ENCODE measurements at places on chromosomes 16 and 17.

DNA sequence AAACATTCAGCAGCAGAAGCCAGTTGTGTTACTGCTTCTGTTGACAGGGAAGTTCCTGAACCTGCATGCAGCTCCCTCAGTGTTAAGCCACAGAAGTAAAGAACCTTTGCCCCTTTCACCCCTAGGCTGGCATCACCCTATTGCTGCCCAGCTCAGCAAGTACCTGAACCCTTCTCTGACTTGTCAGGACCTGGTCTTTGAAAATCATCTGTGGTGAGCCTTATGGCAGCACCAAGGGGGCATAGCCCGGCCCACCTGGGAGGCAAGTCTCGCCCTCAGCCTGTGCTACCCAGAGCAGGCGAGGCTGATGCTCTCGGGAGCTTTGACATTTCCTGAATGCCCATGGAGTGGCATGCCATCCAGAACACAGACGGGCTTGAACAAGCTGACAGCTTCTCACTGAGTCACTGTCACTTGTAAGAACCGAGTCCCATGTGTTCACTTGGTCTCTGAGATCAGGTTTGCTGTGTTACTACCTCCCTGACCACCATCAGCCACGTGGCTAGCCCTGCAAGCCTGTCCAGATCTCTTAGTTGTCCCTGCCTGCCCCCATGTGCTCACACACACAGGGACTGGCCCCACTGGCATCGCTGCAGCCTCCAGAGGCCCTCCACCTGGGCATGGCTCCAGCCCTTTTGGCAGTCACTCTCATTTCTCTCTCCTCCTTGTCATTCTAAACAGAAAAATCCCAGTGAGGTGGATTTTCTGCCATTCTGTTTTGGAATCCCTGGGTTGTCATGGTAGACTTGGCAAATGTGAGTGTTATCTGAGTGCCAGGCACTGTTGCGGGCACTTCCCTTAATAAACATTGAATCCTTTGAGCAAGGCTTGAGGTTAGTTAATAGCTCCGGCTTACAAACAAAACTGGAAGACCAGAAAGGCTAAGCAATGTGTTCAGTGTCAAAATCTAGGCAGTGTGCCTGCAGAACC, 2.9 kb upstream of the CARMIL2 start:
- no peak for DNase-seq

DNA sequence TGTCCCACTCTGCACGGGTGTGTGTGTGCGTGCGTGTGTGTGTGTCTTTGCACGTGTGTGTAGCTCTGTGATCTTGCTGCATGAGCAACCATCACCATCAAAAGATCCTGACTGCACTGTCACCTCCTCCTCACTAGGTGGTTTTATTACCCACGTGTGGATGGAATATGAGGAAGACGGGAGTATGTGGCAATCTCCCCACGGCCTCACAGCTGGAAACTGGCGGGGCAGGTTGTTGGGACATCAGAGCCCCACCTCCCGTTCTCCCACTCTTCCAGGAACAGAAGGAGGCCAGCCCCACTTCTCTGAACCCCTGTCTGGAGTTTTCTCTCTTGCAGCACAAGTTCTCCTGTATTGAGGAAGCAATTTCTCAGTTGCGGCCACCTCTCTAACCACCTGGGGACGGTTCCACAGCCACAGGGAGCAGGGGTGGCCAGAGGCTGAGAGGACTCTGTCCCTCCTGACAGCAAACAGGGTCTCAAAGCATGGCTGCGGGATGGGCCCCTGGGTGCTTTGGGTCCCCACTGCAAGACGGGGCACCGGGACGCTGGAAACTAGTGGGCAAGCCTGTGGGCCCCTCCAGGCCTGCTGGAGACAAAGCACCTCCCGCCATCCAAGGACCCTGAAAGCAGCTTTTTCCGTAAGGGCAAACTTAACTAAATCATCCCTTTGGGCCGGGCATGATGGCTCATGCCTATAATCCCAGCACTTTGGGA, 27.9 kb upstream of the ATP2C2 start:
- no peak for DNase-seq

- no peak for DNase-seq
Observed at GRCh38 chr16:19785512-19786130, 67.5 kb downstream of the IQCK start.

DNA sequence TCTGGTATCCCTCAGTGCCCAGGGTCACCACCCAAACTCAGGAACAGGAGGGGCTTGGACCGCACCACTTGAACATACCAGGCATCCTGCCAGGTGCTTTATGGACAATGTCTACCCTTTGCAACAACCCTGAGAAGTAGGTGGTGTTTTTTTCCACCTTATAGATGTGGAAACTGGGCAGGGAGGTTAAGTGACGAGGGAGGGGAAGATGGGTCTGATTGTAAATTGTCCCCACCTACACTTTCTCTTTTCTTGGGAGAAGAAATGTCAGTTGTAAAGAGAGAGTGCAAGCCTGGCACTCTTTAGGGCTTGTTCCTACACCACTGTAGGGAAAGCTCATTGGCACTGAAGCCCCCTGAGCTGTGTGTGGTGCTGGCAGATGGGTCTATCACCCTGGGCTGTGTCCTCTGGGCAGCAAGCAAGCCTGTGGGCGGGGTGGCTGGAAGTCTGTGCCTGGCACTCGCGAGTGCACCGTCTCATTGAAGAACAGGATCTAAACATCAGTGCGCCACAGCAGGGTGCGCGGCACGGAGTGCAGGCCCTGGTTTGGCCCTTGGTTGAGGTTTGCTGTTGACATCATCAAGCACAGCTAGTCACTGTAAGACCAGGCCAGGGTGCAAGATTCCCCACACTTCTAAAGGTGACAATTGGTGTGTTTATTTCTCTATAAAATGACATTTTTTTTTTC, 15.1 kb downstream of the NOD2 start:
- peak; percentile 54 for DNase-seq

DNA sequence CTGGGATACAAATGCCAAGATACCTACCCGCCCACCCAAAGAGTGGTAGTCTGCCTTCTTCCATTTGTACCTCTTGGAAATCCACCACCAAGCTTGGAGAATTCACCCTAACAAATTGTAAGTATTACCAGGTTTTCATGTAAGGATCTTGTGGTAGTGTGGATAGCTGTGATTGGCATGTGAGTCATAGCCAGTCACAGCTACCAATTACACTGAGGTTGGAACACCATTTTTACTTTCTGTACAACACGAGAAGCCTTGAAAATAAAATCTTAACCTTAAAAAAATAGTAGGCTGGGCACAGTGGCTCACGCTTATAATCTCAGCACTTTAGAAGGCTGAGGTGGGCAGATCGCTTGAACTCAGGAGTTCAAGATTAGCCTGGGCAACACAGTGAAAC, 18.5 kb upstream of the SLC35G3 start:
- peak; percentile 34 for DNase-seq

GRCh38 chr16:9665851-9666271, 516.4 kb downstream of the GRIN2A start:
- no peak for DNase-seq

GRCh38 chr16:11058832-11059231, 114.5 kb downstream of the CLEC16A start:
- no peak for DNase-seq

DNA sequence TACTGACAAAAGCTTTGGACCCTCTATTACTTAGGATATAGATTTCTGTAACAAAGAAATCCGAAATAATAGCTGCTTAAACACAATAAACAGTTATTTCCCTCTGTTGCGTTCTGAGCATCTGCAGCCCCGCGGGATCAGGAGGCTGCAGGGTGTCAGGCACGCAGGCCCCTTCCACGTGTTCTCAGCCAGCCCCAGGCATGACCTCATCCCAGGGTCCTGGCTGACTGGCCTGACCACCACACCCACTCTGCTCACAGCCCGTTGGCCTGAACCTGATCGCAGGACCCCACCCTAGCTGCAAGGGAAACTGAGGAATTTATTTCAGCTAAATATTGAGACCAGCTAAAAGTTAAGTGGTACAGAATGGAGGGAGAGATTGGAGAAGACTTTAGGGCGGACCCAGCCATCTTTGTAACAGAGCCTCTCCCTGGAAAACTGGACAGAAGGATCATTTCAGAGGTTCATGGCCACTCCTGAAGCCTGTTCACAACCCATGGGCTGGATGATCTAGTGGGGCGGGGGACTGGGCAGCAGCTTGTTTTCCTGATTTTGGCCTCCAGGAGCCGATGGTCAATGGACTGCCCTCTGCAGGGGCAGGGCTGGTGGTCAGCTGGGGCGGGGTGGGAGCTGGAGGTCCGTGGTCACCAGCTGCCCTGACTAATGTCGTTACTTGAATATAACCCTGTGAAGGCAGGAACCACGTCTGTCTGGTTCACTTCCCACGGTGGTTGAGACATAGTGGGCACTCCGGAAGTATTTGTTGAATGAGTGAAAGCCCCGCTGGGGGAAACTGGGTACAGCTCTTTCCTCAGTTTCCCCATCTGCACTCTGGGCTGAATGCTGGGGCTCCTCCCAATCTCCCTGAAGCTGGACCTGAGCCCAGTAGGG, 10.9 kb downstream of the CETP start:
- no peak for DNase-seq

DNA sequence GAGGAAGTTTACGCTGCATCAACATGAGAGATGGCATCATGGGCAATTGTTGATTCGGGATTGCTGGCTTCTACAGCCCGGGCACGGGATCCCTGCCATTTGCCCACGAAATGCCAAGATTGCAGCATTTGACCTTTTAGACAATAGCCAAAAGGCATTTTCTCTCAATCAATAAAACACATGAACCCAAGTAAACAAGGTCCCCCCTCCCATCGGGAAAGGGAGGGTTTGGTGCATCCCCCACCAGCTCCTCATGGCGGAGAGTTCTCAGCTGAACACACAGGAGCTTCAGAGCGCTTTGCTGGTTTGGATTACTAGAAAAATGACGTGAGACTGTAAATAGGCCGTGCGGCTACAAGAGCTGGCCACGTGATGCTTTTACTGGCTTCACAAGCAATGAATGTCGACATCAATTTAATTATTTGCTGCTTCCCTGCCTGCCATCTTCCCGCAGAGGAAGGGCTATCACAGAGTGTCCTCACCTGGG, 147.6 kb downstream of the C16orf95 start:
- no peak for DNase-seq

Measured in CD4-positive, alpha-beta T cell treated with Interleukin-6 for 4 hours (primary cell).